ENCODE measurements at places on chromosomes 7 and 10.

DNA sequence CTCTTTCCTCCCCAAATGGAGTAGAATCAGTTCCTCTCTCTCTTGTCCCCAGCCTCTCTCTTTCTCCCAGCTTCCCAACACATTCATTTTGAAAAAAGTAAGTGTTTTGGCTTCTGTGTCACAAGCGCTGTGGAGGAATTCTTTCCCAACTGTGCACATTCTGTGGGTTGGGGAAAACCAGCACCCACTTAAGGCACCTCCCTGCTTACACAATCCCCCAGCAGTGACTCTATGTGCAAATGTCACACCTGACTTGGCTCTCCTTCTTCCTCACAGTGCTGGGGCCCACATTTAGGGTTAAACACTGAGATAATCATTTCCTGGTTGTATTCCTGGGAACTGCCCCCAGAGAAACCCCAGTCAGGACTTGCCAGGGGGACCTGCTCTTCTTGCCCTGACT, 358.1 kb upstream of the ZNF32 start:
- DNase-seq, result no peak

GRCh38 chr7:108308903-108309302, 147.3 kb downstream of the NRCAM start:
- DNase-seq, result peak; percentile 7

DNA sequence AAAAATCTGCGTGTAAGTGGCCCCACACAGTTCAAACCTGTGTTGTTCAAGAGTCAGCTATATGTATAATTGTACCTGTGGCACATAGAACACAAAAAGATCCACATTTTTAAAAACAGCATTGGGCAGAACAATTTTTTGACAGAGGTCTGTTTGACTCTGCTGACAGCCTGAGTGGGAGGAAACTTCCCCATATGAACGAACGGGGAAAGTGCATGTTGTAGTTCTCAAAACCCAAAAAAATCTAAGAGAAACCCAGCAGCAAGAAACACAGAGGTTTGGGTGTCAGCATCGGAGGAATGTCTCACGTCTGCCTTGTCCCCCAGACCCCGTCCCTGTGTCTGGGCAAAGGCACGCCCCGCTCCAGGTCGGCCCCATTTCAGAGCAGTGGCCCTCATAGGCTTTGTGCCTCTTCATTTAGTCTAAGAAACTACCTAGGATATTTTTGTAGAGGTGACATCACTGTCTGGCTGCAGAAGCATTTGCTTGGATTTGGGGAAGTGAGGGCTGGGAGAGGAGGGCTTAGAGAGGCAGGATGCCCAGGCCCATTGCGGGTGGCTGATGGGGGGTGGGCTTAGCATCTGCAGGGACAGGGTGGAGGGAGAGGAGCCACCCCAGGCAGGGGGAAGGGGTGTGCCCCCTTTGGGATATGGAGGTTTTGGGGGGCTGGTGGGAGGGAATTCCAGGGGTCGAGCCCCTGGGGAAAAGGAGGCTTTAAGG, 11.0 kb downstream of the CUX1 start:
- no peak for DNase-seq

- peak; percentile 100 for DNase-seq
Observed at GRCh38 chr10:69061305-69062161, 26.4 kb upstream of the SRGN start.

DNA sequence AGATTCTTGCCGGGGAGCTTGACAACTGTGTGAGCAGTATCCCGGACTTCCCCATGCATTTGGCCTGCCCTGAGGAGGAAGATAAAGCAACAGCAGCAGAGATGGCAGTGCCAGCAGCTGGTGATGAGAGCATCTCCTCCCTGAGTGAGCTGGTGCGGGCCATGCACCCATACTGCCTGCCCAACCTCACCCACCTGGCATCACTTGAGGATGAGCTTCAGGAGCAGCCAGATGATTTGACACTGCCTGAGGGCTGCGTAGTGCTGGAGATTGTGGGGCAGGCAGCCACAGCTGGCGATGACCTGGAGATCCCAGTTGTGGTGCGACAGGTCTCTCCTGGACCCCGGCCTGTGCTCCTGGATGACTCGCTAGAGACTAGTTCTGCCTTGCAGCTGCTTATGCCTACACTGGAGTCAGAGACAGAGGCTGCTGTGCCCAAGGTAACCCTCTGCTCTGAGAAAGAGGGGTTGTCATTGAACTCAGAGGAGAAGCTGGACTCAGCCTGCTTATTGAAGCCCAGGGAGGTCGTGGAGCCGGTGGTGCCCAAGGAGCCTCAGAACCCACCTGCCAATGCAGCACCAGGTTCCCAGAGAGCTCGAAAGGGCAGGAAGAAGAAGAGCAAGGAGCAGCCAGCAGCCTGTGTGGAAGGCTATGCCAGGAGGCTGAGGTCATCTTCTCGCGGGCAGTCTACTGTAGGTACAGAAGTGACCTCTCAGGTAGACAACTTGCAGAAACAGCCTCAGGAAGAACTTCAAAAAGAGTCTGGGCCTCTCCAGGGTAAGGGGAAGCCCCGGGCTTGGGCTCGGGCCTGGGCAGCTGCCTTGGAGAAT, 6.7 kb downstream of the PPRC1 start:
- no peak for DNase-seq

DNA sequence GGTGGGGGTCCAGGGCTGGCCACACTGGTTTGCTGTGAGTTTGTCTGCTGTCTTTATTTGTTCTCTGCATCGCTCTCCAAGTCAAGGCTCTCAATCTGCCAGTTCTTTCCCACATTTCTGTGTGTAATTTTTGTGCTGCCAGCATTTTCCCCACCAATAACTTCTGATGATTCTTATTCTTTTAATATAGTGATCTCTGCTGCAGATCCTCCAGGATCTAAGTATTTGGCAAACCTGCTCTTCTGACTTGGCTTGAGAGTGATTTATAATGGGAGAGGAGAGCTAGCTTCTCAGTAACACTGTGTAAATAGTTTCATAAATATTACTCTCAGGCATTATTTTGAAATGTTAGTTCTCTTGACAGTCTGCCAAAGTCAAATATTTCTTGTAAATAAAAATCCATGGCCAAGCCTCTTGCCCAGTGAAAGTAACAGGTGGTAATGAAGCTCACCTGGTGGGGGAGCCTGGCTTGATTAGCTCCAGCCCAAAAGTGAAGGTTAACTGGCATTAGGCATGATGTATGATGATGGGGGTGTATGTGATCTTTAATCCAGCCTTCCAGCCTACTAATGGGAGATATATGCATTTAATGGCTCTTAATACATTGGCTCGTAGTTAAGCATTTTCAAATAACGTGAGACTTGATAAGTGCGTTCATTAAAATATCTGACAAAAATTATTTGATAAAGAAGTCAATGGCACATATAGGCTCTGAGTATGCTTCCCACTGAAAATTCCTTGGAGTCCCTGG, 1055.9 kb downstream of the KCNMA1 start:
- DNase-seq, result no peak

DNA sequence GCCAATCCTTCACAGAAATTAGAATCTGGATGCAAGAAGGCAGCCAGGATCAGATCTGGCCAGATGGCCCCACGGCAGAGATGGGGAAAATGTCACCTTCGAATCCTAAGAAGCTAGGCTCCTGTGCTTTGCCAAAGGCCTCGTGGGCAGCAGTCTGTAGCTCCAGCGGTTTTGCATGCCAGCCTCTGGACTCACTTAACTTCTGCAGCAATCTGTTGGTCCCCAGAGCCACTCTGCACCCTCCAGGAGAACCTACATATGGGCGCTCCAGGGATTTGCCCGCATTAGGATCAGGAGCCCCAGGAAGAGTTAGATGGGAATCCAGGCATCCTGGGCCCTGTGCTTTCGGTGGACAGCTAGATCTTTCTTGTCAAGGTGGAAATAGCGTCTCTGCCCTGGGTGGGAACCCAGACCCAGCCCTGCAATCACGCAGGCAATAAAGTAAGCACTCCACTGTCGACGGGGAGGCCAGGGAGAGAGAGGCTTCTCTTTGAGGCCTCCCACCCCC, 10.1 kb upstream of the HOXA13 start:
- DNase-seq, result no peak

DNA sequence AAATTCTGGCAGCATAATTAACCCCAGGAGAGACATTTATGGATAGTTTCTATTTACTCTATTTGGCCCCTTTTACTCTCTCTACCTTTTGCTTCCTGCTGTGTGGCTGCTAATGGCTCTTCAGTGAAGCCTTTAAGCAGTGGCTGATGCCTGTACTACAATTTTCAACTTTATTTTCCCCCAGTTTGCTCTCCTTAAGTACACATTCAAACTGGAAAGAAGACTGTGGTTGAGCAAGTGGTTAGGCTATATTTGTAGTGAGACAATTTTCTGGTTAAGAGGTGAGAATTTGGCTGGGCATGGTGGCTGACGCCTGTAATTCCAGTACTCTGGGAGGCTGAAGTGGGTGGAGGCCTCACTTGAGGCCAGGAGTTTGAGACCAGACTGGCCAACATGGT, 8.5 kb upstream of the RSBN1L start:
- DNase-seq, result no peak

DNA sequence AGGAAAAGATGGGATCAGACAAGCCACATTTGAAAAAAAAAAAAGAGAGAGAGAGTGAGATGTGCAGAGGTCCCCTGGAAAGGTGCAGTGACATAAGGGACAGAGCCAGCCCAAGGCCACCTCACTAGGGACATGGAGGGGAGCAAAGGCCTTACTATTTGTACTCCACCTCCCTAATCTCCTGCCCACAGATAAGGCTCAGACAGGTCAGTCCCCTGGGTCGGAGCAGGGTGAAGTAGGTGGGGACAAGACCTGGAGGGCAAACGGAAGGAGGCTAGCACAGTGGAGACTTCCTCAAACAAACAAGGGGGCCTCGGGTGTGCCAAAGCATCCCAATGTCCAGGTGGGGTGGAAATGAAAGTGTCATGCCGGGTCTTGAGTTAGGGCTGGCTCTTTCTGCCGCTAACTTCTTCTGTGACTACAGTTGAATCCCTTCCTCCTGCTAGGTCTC, 7.0 kb downstream of the PRF1 start:
- no peak for DNase-seq

DNA sequence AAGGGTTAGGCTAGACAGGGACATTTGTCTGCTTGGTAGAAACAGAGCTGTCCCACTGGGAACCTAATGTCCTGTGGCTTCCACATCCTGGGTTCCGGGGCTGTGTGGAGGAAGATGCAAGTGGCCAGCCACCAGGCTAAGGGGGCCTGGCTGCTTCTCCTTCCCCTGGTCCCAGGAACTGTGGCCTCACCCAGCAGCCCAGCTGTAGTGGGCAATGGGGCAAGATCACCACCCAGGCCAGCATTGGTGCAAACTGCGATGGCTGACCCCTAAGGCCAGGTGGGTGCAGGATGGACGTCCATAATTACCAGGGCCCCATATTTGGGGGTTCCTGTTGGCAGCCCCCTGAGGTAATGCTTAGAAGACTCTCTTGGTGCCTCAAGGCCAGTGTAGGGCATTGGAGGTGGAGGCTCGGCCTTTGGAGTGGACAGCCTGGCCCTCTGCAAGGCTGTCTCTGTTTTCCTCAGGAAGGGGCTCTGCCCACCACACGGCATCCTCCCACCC, 226.7 kb downstream of the TCF7L2 start:
- DNase-seq, result no peak

- DNase-seq, result no peak
Observed at GRCh38 chr7:37065779-37066271, 341.5 kb upstream of the AOAH start.

DNA sequence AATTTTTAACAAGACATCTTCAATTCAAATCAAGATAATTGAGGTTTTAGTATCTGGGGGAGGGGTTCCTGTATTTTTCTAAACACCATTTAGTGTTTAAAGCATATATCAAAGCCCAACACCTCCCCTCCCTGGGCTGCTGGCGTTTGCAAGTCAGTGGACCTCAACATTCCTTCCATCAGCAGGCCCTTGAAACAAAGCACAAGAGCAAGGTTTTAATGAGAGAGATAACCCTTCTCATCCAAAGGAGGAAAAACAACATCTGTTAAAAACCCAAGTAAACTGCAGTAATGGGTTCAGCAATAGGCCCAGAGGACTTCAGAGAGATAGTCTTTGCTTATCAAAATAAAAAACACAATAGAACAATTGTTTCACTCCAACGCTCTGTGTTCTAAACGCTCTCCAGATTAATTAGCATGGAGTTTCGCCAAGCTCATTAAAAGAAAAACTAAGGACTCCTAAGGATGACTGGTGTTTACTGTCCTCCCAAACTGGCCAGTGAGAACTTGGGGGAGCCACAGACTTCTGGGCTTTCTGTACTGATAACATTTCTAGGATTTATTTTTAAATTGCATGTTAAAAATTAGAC, 2.5 kb downstream of the JCAD start:
- no peak for DNase-seq

- DNase-seq, result no peak
Observed at GRCh38 chr7:121077165-121077630, 88.7 kb downstream of the CPED1 start.

- no peak for DNase-seq
Observed at GRCh38 chr10:48465860-48466521, 138.9 kb downstream of the ARHGAP22 start.

DNA sequence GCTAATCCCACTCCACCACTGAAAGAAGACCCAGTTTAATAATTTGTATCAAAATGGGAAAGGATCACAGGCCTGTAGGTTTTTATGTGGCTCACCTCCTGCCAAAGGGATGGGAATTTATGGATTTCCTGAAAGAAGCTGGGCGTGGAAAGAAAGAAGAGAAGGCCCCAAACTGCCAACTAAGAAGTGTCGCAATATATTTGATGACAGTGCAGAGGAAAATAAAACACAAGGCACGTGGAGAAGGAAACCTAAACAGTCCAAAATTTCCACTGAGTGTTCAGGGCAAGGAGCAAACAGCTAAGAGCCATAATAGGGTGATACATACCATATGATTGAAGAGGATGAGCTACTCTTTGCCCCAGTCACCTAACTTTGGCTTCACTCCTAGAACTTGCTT, 667.2 kb downstream of the GATA3 start:
- no peak for DNase-seq

- peak; percentile 76 for DNase-seq
Observed at GRCh38 chr7:6579446-6579845, 2.2 kb downstream of the ZDHHC4 start.

- no peak for DNase-seq
Observed at GRCh38 chr10:86182150-86182549, 184.4 kb downstream of the GRID1 start.

GRCh38 chr7:105685161-105685560, 103.9 kb upstream of the EFCAB10 start:
- no peak for DNase-seq

- no peak for DNase-seq
Observed at GRCh38 chr7:139855498-139856270, 26.6 kb downstream of the TBXAS1 start.

DNA sequence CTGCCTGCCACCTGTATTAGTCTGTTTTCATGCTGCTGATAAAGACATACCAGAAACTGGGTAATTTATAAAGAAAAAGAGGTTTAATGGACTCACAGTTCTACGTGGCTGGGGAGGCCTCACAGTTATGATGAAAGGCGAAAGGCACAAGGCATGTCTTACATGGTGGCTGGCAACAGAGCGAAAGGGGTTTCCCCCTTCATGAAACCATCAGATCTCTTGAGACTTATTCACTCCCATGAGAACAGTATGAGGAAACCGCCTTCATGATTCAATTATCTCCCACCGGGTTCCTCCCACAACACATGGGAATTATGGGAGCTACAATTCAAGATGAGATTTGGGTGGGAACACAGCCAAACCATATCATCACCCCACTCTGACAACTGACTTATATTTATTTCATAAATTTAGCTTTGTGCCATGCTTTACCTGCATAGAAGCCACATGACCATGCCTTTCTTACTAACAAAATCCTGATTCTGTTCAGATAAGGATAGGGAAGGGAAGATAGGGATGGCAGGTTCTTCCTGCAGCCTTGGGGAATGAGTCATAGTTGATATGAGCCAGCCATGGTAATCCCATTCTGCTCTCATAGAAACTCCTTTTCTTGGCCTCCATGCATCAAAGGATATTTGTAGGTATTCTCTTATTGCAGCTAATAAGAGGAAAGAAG, 191.3 kb upstream of the AGK start:
- DNase-seq, result peak; percentile 11

GRCh38 chr7:131241386-131241785, 86.3 kb upstream of the MKLN1 start:
- no peak for DNase-seq
